ENCODE measurements at places on chromosomes 6 and 20.

- no peak for DNase-seq
These were observed 745 bp upstream of the AGPAT1 start for GRCh38 chr6:32176476-32177182.

GRCh38 chr6:25953733-25954132 lies 8.9 kb upstream of the TRIM38 start:
- DNase-seq: no peak

GRCh38 chr6:49743429-49743828 lies 759 bp downstream of the CRISP3 start:
- no peak for DNase-seq

GRCh38 chr6:43937236-43938177 lies 167.5 kb downstream of the VEGFA start:
- no peak for DNase-seq

- DNase-seq: no peak
These were observed 10.5 kb upstream of the CCR6 start for GRCh38 chr6:167112421-167112820.

DNA sequence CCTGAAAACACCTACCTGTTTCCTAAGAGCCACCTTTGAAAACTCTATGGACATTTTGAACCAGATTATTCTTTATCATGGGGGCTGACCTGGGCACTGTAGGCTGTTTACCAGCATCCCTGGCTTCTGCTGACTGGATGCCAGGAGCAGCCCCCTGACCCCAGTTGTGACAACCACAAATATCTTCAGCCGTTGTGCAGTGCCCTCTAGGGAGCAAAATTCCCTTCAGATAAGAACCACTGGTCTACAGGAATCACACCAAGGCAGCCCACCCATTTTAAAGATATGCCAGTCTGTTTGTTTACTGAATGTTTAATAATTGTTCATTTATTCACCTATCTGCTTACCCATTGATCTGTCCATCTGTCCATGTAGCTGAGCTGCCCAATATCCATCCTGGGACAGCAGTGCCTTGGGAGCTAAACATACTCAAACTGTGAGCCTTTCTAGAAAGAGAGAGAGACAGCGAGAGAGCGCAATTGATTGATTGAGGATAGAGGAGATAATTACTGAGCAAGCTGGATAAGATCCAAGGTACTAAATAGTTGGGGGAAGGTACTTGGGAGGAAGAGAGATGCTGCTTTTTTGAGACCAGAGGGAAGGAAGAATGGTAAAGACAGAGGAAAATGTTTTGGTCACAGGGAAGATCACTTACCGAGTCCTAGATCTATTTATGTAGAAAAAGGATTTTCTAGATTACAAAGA lies 276.8 kb downstream of the NRN1 start:
- DNase-seq: peak; percentile 32

GRCh38 chr6:21597801-21598673 lies 4.5 kb downstream of the SOX4 start:
- no peak for DNase-seq

- DNase-seq: peak; percentile 53
These were observed 65.2 kb upstream of the ADGRF4 start for GRCh38 chr6:47633141-47633540.

- no peak for DNase-seq
These were observed 4.8 kb upstream of the SLC17A3 start for GRCh38 chr6:25878721-25879322.

GRCh38 chr6:33589731-33590530 lies 9.9 kb upstream of the BAK1 start:
- peak; percentile 18 for DNase-seq

DNA sequence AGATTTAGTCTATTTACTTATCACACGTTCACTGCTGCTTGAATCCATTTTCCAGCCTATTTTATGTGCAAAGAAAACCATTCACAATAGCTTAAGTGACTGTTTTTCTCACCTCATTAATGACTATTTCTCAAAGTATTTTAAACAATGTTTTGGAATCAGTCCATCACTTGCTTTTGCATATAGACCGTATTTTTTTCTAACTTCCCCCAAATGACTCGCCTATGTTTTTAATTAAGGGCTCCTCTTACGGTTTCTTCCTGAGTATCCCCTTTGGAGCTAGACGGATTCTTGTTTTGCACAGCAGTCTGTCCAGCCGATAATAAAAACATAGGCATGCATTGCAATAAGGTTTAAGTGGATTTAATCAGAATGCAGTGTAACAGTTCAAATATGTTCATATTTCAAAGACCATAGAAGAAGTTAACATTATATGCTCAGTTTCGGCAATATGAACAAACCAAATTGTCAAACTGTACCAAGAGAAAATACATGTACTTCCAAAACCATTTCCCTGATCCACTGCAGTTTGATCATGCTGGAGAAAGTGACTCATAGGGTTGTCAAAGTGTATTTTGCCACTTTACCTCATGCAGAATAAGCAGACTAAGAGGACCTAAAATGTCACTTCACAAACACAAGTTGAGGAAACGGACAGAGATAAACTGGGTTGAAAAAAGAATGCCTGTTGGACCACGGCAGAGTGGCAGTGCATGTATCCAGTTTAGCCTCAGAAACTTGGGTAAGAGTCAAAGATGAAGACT lies 66.4 kb downstream of the HMGN3 start:
- no peak for DNase-seq

GRCh38 chr20:35042268-35042667 lies 50.3 kb downstream of the TRPC4AP start:
- DNase-seq: no peak

DNA sequence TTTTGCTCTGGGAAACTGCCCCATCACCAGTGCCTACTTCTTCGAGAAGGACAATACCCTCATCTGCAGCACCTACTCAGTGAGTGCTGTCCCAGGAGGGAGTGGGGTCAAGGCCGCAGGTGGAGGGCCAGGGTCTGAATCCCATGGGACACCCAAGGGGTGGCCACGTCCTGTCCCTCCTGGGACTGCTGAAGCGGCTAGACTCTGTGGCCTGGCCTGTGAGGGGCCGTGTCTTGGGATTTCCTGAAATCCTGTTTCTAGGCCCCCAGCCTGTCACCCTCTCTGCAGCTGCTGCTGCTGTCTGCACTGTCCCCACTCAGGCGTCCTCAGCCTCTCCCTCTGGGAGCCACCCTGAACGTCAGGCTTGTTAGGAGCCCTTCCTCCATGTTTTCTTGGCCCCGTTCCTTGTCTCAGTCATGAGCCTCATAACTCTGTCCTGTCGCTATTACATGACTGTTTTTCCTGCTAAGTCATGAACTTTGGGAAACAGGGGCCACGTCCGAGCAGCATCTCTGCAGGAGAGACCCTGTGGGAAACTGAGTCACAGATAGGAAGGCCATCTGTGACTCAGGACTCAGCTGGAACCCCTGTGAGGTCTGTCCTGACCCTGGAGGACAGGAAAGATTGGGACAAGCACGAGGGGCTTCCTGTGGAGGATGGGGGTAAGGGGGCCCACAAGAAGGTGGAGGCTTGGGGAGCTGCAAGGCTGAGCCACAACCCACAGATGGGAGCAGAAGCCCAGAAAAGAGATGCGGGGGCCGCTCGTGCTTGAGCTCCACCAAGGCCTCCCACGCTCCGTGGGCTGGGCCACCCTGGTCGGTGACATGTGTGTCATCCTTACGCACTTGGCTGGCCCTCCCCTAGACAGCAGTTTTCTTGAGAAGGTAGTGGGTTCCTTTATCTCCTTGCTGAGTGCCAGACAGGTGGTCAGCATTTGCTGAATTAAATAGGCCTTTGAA lies 49.9 kb downstream of the EFCAB8 start:
- DNase-seq: no peak

DNA sequence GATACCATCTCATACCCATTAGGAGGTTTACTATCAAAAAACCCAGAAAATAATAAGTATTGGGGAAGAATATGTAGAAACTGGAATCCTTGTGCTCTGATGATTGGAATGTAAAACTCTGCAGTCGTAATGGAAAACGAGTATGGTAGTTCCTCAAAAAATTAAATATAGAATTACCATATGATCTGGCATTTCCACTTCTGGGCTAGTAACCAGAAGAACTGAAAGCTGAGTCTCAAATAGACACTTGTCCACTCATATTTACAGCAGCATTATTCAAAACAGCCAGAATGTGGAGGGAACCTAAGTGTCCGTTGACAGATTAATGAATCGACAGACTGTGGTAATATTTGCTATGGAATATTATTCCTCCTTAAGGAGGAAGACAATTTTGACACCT lies 44.3 kb downstream of the FOXC1 start:
- DNase-seq: no peak

- peak; percentile 39 for DNase-seq
These were observed 47.6 kb downstream of the CPXM1 start for GRCh38 chr20:2752567-2753460.

GRCh38 chr6:146881228-146882181 lies 282.7 kb downstream of the ADGB start:
- DNase-seq: no peak

DNA sequence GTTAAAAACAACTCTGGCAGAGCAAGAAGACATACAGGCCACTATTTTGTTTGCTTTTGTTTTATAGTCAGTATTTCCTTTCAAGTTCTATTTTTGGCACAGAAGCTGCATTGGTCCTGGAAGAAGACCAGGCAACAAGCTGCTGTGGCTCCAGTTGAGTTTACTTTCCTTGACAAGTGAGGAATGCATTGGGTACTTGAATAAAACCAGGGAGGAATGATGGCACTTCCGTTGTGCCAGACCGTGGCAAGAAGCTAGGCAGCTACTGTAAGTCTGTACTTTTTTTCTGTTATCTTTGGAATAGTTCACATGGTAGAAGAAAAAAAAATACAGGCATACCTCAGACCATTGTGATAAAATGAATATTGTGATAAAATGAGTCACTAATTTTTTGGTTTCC lies 66.3 kb downstream of the NCOA3 start:
- no peak for DNase-seq

- DNase-seq: no peak
These were observed 1339.0 kb upstream of the CITED2 start for GRCh38 chr6:140713495-140713894.

GRCh38 chr6:32060966-32061655 lies 22.9 kb downstream of the CYP21A2 start:
- no peak for DNase-seq

DNA sequence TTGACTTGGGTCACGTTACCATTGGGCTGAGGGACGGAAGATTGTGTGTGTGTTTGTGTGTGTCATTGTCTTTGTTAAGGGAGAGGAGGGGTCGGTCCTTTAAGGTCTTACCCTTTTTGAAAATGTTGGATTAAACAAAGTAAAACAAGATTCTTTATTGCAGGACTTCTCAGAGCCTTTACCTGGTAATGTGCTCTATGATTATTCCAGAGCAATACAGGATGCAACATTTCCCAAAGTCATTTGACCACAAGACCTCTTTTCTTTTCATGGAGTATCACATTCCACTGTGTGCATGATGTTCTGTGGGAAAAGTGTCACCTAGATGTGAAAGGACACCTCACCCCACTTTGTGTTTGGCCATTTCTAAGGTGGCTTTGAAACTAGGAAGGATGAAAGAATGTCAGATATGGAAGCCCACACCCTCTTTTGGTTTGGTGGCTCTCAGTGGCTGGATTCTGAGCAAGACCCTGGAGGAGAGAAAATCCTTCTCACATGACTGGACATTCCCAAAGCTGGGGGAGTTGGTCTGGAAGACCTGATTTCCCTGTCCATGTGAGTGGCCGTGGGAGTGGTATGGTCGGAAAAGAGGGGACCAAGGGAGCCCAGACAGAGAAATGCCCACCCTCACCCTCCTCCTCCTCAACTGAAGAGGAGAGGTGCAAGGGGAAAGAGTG lies 18.2 kb upstream of the ZNF831 start:
- DNase-seq: no peak

- DNase-seq: peak; percentile 39
These were observed at the start of the genes DUSP15 and TTLL9 for GRCh38 chr20:31869942-31870725. TSS of gene DUSP15 (minus strand) at chr20:31870527. CDS start at chr20:31870337, 190 bp downstream. TSS of gene TTLL9 (plus strand) at chr20:31870634. CDS start at chr20:31871127, 493 bp downstream.

- DNase-seq: no peak
These were observed 438.7 kb upstream of the JARID2 start for GRCh38 chr6:14807130-14807529.

GRCh38 chr6:63348836-63349235 lies 29.1 kb upstream of the LGSN start:
- no peak for DNase-seq

DNA sequence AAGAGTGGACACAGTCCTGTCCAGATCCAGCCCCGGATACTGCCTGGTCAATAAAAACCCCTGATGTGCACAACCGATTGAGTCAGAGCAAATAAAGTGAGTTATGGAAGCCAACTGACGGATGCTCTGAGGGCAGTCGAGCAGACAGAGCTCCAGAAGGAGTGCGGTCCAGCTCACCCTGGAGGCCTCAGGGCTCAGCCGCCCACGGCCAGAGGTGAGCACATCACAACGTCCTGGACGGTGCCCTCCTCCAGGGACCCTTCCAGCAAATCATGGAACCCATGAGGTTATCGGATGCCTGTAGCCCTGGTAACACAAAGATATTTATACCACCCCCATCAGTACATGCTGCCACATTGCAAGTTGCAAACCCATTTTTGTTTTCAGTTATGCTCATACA lies 44.0 kb upstream of the SMOC2 start:
- DNase-seq: no peak

DNA sequence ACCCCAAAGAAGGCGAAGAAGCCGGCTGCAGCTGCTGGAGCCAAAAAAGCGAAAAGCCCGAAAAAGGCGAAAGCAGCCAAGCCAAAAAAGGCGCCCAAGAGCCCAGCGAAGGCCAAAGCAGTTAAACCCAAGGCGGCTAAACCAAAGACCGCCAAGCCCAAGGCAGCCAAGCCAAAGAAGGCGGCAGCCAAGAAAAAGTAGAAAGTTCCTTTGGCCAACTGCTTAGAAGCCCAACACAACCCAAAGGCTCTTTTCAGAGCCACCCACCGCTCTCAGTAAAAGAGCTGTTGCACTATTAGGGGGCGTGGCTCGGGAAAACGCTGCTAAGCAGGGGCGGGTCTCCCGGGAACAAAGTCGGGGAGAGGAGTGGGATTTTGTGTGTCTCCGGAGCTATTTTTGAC lies 69.6 kb downstream of the HFE start:
- no peak for DNase-seq

DNA sequence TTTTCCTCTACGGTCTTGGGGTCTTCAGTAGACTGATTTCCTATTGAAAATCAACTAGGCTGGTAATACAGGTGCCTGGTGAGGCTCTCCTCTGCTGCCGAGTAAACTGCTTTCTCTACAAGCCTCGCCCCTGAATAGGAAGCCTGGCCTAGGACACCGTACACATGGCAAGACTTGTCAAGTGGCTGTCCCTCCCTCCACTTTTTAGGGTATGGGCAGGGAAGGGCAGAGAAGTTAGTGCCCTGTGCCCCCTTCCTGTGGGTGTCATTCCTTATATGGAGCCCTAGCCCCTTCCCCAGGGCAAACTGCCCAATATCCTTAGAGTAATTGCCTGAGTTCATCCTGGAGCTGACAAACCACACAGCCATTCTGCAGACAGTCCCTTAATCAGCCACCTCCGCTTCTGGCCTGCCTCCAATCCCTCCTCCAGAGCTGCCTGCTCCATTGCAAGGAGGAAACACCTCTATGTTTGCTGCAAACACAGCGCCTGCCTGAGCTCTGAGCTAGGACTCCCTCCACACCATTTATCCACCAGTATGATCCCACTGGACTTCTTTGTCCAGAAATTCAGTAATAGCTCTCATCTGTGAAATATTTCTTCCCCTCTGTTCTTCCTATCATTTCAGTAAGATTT lies 93.1 kb downstream of the CHD6 start:
- DNase-seq: no peak

- no peak for DNase-seq
These were observed 32.9 kb downstream of the ASXL1 start for GRCh38 chr20:32391003-32391402.

Measured in NCI-H524 (cell line).